ENCODE measurements at places on chromosomes 16 and 17.

DNA sequence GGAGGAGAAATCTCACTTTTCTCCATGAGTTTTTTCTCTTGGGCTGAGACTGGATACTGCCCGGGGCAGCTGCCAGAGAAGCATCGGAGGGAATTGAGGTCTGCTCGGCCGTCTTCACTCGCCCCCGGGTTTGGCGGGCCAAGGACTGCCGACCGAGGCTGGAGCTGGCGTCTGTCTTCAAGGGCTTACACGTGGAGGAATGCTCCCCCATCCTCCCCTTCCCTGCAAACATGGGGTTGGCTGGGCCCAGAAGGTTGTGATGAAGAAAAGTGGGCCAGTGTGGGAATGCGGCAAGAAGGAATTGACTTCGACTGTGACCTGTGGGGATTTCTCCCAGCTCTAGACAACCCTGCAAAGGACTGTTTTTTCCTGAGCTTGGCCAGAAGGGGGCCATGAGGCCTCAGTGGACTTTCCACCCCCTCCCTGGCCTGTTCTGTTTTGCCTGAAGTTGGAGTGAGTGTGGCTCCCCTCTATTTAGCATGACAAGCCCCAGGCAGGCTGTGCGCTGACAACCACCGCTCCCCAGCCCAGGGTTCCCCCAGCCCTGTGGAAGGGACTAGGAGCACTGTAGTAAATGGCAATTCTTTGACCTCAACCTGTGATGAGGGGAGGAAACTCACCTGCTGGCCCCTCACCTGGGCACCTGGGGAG is 19.1 kb downstream of the NGFR start:
- peak; percentile 23 for DNase-seq

DNA sequence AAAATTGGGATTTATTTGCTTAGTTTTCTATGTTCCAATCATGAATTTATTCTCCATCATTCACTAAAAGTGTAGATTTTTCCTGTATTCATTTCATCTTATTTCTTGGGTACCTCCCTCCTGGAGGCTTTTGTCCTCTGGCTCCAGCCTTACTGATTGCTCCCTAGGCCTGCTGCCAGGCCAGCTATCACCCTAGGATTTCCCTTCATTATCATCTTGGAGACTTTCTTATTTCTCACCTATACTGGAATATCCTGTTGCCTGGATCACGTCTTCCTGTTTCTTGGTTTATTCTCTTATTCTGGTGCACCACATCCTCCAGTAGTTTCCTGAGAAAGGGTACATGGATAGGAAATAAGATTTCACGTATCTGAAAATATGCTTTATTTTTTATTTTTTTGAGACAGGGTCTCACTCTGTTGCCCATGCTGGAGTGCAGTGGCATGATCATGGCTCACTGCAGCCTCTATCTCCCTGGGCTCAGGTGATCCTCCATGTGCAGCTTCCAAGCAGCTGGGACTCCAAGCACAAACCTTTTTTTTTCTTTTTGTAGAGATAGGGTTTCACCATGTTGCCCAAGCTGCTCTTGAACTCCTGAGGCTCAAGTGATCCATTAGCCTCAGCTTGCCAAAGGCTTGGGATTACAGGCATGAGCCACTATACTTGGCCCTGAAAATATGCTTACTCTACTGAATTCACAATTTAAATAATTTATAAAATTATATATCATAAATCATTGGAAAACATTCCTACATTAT is 13.3 kb upstream of the KPNB1 start:
- no peak for DNase-seq

GRCh38 chr16:11198828-11199227 is 57.2 kb downstream of the SOCS1 start:
- DNase-seq: no peak

- no peak for DNase-seq
Measured at GRCh38 chr16:73739049-73739769, 557.4 kb upstream of the PSMD7 start.

DNA sequence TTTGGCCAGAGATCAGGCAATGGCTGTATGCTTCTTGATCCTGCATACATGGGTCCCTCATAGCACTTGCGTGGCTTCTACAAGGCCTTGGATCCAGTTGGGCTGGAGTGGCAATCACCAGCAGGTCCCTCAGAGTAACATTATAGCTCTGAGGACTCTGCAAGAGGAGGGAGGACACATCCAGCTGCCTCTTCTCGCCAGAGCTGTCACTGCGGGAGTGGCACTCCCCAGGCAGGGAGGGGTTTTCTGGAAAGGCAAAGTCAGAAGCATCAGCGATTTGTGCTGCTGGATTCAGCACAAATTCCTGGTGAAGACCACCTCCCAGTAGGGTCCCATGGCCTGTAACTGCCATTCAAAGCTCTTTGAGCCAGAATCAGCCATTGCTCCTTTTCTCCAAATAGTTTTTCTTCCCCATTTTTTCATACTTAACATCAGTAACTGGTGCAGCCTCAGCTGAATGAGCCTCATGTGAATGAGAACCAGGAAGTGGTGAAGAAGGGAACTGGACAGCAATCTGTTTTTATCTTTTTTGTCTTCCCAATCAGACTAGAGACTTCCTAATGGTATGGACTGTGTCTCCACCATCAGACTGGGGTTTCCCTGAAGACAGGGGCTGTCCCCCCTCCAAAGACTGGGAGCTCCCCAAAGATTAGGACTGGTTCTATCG is 40.6 kb upstream of the HOXB13 start:
- DNase-seq: no peak

- no peak for DNase-seq
Measured at GRCh38 chr16:80984124-80984892, 22.4 kb downstream of the CMC2 start.

- DNase-seq: no peak
Measured at GRCh38 chr16:66705790-66706505, 9.4 kb upstream of the CMTM4 start.

GRCh38 chr17:80836971-80837481 is 154.6 kb upstream of the CHMP6 start:
- no peak for DNase-seq

DNA sequence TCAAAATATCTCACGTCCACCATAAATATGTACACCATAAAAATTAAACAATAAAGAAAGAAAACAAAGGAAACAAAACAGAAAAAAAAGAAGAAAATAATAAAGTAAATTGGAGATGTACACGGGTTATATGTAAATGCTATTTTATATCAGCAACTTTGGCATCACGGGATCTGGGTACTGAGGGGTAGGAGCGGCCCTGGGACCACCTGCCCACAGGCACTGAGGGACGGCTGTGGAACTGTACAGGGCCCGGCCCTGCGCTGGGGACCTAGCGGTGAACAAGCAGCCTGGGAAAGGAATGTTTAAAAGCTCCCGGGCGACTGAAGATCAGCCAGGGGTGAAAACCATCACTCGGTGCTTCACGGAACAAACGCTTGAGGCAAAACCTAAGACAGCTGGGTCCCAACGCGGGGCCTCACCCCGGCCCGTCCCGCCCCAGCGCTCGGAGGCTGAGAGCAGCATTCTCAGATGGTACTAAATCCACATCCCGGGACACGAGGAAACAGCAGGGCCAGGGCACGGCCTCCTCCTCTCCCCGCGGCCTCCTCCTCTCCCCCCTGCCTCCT is 31.2 kb downstream of the NXN start:
- no peak for DNase-seq

GRCh38 chr17:61399131-61400065 is at the start of gene TBX2:
TSS of gene TBX2 (plus strand) at chr17:61399843. CDS start at chr17:61400177, 334 bp downstream.
- no peak for DNase-seq

- no peak for DNase-seq
Measured at GRCh38 chr16:85785927-85786326, 13.4 kb downstream of the EMC8 start.

DNA sequence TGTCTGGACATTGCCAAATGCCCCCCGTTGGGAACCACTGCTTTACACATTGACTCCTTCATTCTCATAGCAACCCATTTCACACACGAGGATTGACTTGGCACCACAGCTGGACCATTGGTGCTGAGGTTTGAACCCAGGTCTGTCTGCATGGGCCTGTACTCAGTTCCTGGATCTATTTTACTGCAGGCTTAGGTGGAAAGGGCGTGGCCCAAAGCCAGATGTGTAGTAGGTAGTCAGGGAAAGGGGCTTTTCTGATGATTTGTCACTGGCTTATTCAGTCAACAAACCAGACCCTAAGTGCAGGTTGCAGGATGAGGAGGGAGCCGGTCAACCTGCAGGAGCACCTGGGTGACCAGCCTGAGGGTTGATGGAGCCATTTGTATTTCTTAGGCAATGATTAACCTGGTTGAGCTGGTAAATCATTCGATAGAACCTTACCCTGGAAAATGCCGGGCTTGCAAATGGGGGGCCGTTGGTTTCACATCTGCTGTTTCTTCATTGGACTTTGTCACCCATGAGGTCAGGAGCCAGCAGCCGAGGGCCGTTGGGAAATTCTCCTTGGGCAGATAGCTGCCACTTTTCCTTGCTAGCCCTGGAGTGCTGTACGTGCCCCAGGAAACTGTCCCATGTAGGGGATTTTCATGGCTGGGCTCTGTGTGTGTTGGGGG is 104.4 kb downstream of the CMIP start:
- DNase-seq: no peak

DNA sequence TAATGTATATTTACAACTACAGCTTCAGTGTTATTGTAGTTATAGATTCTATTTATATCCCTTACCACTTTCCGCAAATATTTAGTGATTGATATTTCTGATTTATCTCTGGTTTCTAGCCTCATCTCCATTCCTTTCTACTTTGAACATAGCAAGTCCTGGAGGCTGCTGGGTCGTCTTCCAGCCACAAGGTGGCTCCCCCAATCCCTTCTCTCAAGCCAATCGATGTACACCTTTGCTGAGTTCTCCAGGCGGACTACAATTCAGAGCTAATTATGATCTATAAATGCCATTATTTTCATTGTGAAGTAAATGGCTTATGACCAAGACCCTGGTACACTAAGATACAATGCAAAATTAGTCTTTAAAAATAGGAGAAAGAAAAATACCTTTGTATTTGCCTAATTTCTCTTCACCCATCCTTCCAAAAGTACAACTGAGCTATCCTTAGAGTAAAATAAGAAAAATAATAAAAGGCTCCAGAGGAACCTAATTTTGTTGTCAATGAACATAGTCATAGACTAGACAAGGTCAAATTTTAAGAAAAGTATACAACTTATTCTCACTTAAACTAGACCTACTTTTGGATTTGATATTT is 122.1 kb downstream of the SKAP1 start:
- DNase-seq: peak; percentile 84

DNA sequence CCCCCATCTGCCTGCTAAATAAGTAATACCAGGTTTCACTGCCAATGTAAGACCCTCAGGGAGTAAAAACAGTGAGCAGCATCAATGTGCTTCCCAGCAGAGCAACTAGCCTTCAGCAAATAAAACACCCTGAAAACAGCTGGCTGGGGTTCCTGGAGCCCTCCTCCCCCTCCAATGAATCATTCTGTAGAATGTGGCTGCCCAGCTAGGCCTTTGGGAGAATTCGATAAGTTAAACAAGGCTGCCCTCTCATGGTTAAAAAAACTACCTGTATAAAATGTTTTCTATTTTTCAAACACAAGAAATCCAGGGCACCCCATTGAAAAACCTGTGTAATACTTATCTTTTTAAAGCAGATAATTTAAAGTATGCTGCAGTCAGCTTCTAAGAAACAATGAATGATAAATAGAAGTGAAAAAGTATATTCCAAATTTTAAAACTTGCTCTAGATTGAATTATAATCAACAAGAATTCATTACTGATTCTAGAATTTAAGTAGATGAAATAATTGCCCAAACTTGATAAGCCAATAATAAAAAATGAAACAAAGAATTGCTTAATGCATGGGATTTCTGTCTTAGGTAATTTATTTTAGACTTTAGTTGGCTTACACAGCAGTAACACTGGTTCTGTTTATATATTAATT is 9.4 kb upstream of the TOM1L1 start:
- peak; percentile 11 for DNase-seq

- DNase-seq: no peak
Measured at GRCh38 chr17:71985111-71986039, 135.4 kb upstream of the SOX9 start.

DNA sequence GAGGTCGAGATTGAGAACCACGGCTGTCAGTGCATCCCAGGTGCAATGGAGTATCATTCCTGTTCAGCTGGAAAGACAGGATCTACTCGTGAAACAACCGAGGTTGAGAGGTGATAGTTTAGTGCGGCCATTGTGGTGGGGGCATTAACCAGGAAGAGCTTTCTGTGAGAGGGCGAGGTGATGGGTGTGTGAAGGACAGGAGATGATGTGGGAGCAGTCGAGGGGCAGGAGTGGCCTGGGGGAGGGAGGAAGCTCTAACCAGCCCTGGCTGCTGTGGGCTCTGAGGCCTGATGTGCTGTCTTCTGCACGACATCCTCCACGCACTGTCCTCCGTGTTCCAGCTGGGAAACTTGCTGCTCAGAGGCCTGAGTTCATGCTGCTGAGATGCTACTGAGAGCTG is 22.0 kb downstream of the GOSR2 start:
- no peak for DNase-seq

GRCh38 chr16:18853694-18854093 is 52.3 kb upstream of the ARL6IP1 start:
- no peak for DNase-seq

GRCh38 chr16:85258166-85258565 is 145.9 kb upstream of the CIBAR2 start:
- no peak for DNase-seq

DNA sequence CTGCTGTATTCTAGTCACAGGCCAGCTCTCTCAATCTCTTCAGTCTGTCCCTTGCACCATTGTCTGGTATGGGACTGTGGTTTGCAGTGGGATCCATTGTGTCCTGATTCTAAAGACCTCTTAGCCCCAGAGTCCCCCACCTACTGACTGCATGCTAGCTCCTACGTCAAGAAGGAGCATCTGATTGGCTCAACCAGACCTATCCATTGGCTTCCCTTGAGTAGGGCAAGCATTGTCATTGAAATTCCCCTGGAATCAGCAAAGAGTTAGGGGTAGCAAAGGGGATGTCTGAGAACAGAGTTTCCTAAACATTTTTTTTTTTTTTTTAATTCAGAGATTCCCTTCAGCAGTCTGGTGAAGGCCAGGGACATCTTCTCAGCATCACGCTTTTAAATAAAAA is 175.3 kb upstream of the MPHOSPH6 start:
- DNase-seq: no peak

GRCh38 chr17:42669705-42669976 is 7.2 kb downstream of the PLEKHH3 start:
- DNase-seq: no peak

DNA sequence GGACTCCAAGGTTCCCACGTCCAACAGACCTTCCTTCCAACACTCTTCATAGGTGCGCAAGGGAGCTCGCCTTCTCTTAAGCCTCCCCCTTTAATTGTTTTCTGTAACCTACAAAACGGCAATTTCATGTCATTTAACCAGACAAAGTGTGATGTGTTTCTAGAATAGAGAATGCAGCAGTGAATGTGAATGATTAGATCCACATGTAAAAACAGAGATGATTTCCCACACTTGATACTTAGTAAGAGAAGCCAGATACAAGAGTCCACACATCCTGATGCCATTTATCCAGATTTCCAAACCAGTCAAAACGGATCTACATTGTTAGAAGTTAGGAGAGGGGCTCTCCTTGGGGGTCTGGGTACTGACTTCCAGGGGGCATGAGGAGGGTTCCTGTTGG is 89.3 kb downstream of the IRF8 start:
- DNase-seq: peak; percentile 76
